ENCODE measurements at places on chromosomes 7 and 10.

- peak; percentile 25 for DNase-seq
Measured at GRCh38 chr10:79234391-79235315, 112.6 kb upstream of the PPIF start.

- peak; percentile 92 for DNase-seq
Measured at GRCh38 chr10:80459047-80459865, 5.1 kb downstream of the TSPAN14 start.

- DNase-seq: peak; percentile 30
Measured at GRCh38 chr7:114086914-114087652, 168.3 kb upstream of the PPP1R3A start.

GRCh38 chr10:8978100-8978499 is 923.6 kb downstream of the GATA3 start:
- no peak for DNase-seq

DNA sequence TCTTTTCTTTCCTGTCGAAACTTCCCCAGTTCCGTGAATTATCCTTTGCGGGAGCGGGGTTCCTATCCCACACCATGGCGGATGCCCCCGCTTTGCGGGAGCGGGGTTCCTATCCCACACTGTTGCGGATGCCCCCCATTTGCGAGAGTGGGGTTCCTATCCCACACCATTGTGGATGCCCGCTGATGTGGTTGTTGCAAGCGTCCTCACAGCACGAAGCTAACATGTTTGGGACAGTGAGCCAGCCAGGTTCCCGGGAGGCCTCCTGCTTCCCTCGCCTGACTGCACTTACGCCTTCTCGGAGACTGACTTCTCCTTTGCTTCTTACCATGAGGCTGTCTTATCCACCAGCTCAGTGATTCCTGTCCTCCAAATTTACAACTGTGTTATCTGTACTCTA is 134.7 kb downstream of the VIPR2 start:
- DNase-seq: no peak

GRCh38 chr10:85864173-85864549 is 502.4 kb downstream of the GRID1 start:
- no peak for DNase-seq

DNA sequence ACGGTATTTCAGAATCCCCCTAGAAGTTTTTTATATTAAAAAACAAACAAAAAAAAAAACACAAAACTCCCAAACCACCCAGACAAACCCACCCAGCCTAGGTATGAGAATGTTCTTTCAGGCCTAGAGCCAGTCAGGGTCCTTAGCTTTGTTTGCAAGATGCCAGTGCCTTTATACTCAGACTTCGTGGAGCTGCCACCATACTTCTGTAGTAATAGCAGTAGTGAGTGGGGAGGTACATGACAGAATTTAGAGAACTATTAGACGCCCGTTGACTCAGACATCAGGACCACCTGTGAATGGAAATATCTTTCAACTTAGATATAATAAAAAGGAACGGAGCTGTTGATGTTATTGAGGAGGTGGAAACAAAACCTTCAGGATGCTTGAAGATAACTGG is 138.2 kb upstream of the MKLN1 start:
- no peak for DNase-seq

- no peak for DNase-seq
Measured at GRCh38 chr7:29841926-29842701, 35.8 kb downstream of the WIPF3 start.

DNA sequence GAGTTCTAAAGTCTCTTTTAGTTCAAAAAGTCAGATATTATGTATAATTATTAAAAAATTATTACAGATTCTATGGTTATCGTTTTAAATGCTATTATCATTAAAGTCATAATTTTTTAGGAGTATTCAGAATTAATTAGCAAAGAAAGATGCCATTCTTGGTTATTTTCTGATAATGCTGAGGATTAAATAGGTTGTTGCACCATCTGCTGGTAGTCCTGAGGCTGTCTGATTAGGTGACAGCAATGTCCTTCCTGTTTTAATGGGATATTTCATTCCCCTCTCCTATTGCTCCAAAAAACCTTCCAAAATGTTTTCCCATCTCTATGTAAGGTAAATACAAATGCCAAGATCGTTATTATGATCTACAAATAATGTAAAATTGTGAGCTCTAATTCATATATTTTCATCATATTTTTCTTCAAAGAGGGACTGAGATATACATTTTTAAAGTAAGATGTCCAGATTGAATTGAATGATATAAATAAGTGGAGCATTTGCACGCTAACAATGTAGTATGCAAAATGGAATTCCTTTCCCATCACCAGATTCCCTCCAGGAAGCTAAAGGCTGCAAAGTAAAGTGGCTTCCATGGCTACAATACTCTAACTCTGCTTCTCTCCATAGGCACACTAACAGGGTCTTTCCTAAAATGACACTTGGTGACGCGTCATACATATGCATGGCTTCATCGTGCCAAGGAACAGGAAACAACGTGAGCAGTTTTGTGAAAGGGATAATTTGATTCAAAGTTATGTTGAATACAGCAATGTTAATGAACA is 58.8 kb upstream of the AKR1E2 start:
- peak; percentile 75 for DNase-seq

DNA sequence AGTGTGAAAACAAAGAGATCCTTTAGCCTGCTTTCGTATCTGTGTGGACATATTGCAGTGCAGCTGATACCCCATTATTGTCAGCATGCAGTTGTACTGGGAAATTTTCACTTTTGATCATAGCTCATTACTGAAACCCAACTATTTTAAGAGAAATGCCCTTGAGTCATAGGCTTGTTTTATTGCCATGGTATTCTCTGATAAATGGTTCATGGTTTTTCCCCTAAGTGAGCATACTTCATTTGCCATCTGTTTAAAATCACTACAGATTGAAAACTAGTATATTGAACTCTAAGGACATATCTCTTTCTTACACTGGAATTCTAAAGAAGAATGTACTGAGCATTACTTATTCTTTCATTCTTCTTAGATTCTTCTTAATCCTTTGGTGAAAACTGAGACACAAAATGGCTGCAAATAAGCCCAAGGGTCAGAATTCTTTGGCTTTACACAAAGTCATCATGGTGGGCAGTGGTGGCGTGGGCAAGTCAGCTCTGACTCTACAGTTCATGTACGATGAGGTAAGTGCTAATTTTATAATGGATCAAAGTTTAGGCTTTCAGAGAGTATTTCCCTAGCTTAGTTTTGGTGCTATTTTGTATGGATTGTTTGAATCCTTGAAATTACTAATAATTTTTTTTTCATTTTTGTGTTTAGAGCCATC is 63.0 kb downstream of the RALA start:
- DNase-seq: peak; percentile 44

DNA sequence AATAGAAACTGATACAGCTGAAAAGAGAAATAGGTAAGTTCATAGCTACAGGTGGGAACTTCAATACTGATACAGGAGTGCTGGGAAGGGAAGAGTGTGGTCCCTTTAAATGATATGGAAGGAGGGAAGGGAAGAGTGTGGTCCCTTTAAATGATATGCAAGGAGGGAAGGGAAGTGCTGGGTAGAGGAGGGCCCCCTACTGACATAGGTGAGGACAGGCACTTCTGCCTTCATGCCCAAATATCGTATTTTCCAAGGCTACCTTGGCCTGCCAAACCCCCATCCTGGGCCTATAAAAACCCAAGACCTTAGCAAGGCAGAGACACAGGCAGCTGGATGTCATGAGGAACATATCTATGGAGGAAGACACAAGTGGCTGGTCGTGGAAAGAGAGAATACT is 92.3 kb downstream of the MAGI2 start:
- no peak for DNase-seq

DNA sequence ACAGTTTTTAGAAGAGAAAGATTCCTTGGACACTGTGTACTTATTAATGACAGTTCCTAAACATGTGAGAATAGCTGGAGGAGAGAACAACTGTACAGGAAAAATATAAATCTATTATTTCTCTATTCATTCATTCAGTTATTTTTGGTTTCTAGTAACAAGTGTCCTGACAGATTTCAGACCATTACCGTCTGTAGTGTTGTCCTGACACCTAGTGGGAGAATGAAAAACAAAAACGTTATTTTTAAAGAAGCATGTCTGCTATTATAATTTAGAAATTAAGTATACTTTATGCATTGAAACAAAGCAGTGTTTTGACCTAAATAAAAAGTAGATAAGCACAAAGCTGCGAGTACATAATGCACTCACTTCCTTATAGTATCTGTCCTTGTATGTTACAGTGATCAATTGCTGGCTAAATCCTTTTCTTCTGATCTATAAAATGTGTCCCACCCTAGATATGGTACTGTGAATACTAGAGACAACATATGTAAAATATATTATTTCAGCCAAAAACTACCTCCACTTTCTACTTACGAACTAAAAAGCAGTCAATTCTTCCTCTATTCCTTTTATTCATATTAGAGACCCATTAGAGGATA is 575.6 kb downstream of the ARL4A start:
- DNase-seq: peak; percentile 39

DNA sequence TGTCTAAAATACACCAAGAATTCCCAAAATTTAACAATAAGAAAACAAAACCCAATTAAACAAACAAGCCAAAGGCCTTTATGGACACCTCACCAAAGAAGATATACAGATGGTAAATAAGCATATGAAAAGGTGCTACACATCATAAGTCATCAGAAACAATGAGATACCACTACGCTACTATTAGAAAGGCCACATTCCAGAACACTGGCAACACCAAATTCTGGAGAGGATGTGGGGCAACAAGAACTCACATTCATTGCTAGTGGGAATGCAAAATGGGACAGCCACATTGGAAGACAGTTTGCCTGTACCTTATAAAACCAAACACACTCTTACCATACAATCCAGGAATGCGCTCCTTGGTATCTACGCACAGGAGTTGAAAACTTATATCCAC is 291.4 kb downstream of the TNS3 start:
- DNase-seq: peak; percentile 21

GRCh38 chr10:2280713-2281300 is 543.5 kb upstream of the ADARB2 start:
- DNase-seq: no peak
